ENCODE measurements at places on chromosomes 5 and 9. TPM values are rescaled to one million over a fixed set of nuclear protein-coding genes. Genes with fewer than 3 reads are reported as not detected.

The TMEM167A gene
- total RNA-seq: 38.2 TPM

The G3BP1 gene
- total RNA-seq: 124 TPM

The C9orf153 gene
- total RNA-seq: not detected

The SLCO4C1 gene
- total RNA-seq: 0.94 TPM

The PCDHGA5 gene
- 5.3 TPM for total RNA-seq

The PRDM9 gene
- total RNA-seq: not detected

The IFNA8 gene
- not detected for total RNA-seq

The FOXD1 gene
- 0.38 TPM for total RNA-seq

The PCDHB4 gene
- total RNA-seq: 3.2 TPM

The GNA14 gene
- total RNA-seq: 26.3 TPM

The TAF11L5 gene
- total RNA-seq: not detected

The MED27 gene
- 16.3 TPM for total RNA-seq

The RALGPS1 gene
- total RNA-seq: 38.4 TPM

The PPP3R2 gene
- total RNA-seq: not detected

The KLHL3 gene
- total RNA-seq: 14.8 TPM

The SHISAL2B gene
- not detected for total RNA-seq

The STPG3 gene
- total RNA-seq: not detected

The SLC24A2 gene
- not detected for total RNA-seq

The DAB2 gene
- total RNA-seq: 57.4 TPM

The BARHL1 gene
- not detected for total RNA-seq

The CTSV gene
- total RNA-seq: 6.3 TPM

The ADRB2 gene
- total RNA-seq: 4.5 TPM

The C5orf58 gene
- not detected for total RNA-seq

The TMC1 gene
- 0.13 TPM for total RNA-seq

The MAP1B gene
- 54.5 TPM for total RNA-seq

The SGCD gene
- total RNA-seq: 8.8 TPM

The CCNO gene
- total RNA-seq: 14.7 TPM

The SHOC1 gene
- total RNA-seq: not detected

The DIRAS2 gene
- total RNA-seq: 8.4 TPM
